Hindlimb muscle (tissue), 1 donor: ENCODE measurements at places on chromosomes 2 and 18.

DNA sequence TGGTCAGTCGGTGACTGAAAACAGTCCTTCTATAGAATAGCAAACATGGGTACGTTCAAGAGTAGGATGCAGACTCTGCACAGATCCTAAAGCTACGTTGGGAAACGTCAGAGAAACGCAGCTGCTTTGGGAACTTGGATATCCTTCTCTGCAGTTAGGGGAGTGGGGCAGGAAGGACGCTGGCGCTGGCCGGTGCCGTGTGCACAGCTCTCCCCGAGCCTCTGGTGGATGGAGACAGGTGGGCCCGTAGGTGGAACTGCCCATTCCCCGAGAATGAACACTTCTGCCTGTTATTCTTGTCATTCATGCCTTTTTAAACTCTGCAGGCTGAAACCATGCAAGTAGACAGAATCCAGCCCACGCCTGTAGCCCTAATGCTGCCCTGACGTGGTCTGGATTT, 91.7 kb upstream of the MBOAT2 start:
- DNase-seq = no peak

DNA sequence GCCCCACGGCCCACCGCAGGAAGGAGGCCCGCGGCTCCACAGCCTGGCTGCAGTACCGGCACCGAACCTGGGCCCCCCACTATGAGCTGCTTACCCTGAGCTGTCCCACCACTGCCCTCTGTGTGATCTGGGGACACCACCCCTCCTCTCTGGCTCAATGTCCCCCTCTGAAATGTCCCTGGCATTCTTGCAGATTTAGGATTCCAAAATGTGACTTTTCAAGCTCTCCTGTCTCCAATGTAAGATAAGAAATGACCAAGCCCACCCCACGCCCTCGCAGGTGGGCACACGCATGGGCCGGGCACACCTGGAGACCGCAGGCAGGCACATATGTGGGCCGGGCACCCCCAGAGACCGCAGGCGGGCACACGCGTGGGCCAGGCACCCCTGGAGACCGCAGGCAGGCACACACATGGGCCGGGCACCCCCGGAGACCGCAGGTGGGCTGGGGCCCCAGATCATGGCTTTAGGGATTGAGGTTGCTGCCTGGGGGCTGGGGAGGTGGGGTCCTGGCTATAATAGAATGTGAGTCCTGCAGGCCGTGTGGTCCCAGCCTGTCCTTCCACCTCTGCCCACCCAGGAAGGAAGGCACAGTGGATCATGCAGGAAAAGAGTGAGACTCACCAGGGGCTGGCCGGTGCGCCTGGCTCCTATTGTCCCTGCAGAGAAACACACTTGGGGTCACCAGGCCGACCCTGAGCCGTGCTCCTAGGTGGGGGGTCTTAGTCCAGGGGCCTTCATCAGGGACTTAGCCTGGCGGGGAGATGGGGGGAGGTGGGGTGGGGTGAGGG, 7.2 kb downstream of the PDCD1 start:
- no peak for DNase-seq

- no peak for DNase-seq
Observed at GRCh38 chr2:221437056-221437455, 135.0 kb downstream of the EPHA4 start.

GRCh38 chr2:96116879-96117533, 635 bp upstream of the ADRA2B start:
- DNase-seq = peak; percentile 70

DNA sequence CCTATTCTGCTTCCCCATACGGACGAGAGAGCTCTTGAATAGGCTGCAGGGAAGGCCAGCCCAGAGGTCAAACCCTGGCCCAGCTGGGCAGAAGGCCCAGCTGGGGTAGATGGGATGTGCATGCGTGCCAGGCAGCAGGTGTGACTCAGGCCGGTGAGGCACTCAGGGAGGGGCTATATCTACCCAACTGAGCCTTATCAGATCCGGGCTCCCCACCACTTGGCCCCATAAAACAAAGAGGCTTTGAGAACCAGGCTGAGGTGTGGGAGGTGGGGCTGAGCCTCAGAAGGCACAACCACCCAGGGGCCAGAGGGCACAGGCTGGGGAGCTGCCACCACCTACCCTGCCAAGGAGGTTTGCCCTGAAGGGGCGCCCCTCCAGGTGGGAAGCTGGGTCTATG, 8.0 kb upstream of the CFAP65 start:
- DNase-seq = no peak
